ENCODE measurements at places on chromosomes 4 and X. TPM values are rescaled to one million over a fixed set of nuclear protein-coding genes. Genes with fewer than 3 reads are reported as not detected.

GRCh38 chrX:45781901-45782553 is 581.4 kb upstream of the DIPK2B start:
- peaks cover 9% of the 10 kb centered on the region for H3K36me3 ChIP-seq
- no peaks in the 10 kb centered on the region for H3K4me1 ChIP-seq
- no peak overlapping the region for H3K27ac ChIP-seq
- H3K4me3 ChIP-seq: no peak overlapping the region
- DNase-seq: no peak

GRCh38 chrX:13938829-13939530 is 90.7 kb downstream of the GEMIN8 start:
- no peak for DNase-seq
- H3K27ac ChIP-seq: peak overlapping the region; percentile 86
- H3K4me1 ChIP-seq: peaks cover 44% of the 10 kb centered on the region
- H3K36me3 ChIP-seq: peaks cover 7% of the 10 kb centered on the region
- peak overlapping the region; percentile 90 for H3K4me3 ChIP-seq

DNA sequence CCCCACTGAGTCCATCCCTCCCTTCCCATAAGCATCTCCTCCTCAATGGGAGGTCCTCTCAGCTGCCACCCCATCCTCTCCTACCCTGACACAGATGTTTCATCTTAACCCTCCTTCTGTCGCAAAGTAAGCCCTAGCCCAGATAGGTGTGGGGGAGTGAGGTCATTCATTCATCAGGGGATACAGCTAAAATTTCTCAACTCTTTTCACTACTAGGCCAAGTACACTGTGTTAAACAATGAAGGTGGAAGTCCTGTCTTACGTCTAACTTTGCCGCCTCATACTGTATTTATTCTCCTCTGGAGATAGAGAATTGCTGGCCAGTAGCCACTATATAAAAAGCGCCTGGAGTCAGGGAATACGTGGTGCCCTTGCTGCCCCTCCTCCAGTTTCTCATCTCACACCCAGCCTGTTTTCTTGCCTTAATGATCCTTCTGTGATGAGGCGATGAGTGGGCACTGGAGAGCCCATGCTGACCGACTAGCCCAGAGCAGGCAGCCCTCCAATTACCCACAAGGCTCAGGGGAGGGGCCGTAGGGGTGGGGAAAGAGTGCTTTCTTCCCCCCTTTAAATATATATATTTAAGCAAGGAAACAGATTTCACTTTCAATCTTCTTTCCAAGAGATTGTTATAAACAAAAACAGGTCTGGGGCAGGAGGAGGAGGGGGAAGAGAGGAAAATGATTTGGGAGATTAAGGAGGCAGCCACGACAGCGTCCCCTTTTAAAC is 149.5 kb downstream of the PJA1 start:
- H3K4me3 ChIP-seq: no peak overlapping the region
- no peaks in the 10 kb centered on the region for H3K27me3 ChIP-seq
- no peak overlapping the region for H3K27ac ChIP-seq
- no peaks in the 10 kb centered on the region for H3K4me1 ChIP-seq

DNA sequence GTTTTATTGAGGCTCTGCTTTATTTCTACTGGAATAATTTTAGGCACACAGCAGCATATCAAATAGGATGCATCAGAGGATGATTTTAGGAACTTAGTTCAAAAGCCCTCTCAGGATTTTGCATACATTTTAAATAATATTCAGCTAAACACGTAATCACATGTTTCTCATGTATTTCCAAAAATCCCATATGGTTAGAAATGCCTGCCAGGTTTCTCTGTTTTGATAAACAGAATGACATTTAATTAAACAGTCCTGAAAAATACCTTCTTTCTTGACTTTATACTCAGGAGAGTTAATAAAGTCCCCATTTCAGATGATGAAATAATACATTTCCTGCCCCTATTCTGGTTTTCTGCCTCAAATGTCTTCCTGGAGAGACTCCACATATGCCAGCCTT is 86.5 kb upstream of the AMELX start:
- no peaks in the 10 kb centered on the region for H3K4me1 ChIP-seq
- no peaks in the 10 kb centered on the region for H3K36me3 ChIP-seq
- H3K27me3 ChIP-seq: no peaks in the 10 kb centered on the region
- H3K27ac ChIP-seq: no peak overlapping the region
- DNase-seq: no peak

DNA sequence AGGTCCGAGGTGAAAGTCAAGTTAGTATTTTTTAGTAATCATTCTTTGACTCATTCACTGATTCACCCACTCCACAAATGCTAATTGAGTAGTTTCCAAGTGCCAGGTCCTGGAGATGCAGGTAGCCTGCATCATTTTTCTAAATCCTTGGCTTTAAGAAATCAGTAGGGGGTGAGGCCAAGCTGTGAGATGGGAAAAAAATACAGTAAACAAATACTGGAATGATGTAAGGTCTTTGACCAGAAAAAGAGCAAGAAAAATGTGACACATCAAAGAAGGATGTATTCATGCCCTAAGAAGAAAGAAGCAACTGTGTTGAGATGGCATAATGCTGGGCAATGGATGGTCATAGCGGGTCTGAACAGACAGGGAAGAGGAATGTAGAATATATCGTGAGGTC is 1386.6 kb downstream of the PCDH7 start:
- H3K4me1 ChIP-seq: no peaks in the 10 kb centered on the region
- H3K27me3 ChIP-seq: no peaks in the 10 kb centered on the region
- H3K27ac ChIP-seq: no peak overlapping the region

DNA sequence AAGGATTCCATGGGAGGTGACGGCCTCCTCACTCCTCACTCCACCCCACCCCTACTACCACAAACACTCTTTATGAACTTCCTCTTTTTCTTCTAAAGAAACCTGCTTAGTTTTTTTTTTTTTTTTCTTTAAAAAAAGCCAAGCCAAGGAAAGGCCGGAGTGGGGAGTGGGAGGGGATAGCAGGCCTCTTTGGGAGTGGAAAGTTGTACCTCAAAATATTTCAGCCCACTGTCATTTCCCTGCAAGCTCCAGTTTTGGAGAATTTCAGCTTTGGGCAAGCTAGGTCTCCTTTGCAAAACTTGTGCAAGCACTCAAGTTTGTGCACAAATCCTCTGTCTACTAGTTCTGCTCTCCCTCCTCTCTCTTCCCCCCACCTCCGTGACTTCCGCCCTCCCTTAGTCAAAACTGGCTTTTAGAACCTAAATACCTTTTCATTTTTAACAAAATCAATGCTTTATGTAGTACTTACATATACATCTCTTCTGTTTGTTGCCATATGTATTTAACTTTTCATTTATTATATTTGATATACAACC is 512 bp upstream of the ANTXR2 start:
- no peak for DNase-seq
- H3K36me3 ChIP-seq: peaks cover 2% of the 10 kb centered on the region
- H3K27ac ChIP-seq: peak overlapping the region; percentile 93

DNA sequence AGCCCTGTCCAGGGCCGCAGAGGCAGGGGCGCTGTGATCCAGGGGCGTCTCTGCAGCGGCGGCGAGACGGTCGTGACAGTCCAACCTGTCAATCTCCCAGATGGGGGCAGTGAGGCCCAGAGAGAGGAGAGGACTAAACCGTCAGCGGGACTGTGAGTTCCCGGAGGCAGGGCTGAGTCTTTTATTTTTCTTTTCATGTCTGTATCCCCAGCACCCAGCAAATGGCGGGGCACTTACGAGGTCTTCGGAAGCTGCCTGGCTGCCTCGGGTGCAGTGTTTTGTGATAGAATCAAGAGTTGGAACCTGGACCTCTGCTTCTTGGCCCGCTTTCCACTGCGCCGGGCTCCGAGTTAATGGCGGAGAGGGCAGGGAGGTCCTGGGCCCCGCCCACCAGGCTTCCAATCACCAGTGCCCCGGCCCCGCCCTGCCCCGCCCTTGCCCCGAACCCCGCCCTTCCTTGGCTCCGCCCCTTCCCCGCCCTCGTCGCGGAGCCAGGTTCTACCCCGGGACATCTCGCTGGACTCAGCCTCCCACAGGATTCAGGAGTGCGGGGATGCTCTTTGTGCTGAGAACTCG is 35.3 kb upstream of the GRPEL1 start:
- no peaks in the 10 kb centered on the region for H3K36me3 ChIP-seq
- H3K4me3 ChIP-seq: peak overlapping the region; percentile 88
- peak; percentile 67 for DNase-seq
- H3K4me1 ChIP-seq: peaks cover 13% of the 10 kb centered on the region

- no peaks in the 10 kb centered on the region for H3K27me3 ChIP-seq
- no peak overlapping the region for H3K4me3 ChIP-seq
- H3K36me3 ChIP-seq: no peaks in the 10 kb centered on the region
- no peak for DNase-seq
Measured at GRCh38 chr4:87657525-87657924, 7.4 kb downstream of the DMP1 start.

DNA sequence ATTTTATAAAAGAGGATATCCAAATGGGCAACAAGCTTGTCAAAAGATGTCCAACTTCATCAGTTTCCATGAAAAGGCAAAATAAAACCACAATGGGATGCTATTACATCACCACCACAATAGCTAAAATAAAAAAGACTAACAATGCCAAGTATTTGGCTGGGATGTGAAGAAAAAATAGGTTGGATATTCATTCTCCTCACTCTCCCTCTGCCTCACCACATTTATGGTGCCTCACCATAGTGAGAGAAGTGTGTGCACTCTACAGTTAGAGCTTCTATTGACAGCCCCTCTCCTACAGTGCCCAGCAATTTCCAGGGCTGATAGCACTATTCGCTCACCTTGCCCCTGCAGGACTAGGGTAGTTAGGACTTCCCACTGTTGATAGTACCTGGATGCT is 25.5 kb downstream of the VEGFC start:
- H3K4me1 ChIP-seq: no peaks in the 10 kb centered on the region
- H3K27me3 ChIP-seq: no peaks in the 10 kb centered on the region
- no peaks in the 10 kb centered on the region for H3K36me3 ChIP-seq
- no peak for DNase-seq

GRCh38 chrX:108165383-108166111 is 74.0 kb downstream of the ATG4A start:
- no peak overlapping the region for H3K27ac ChIP-seq
- no peak overlapping the region for H3K4me3 ChIP-seq
- H3K27me3 ChIP-seq: no peaks in the 10 kb centered on the region
- H3K4me1 ChIP-seq: no peaks in the 10 kb centered on the region
- H3K36me3 ChIP-seq: peaks cover 6% of the 10 kb centered on the region

DNA sequence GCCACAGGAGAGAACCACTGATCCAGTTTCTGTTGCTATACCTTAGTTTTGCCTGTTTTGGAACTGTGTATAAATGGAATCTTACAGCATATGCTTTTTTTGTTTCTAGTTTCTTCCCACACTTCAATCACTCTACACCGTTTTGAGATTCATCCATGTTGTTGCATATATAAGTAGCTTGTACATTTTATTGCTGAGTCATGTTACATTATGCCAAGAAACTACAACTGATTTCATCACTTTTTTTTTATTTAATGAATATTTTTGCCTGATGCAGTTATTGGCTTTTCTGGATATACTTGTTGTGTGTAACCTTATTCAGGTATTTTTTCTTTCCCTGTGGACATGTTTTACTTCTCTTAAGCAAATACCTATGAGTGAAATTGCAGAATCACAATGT is 1135.9 kb downstream of the RAPGEF2 start:
- DNase-seq: no peak
- no peaks in the 10 kb centered on the region for H3K27me3 ChIP-seq
- H3K4me1 ChIP-seq: no peaks in the 10 kb centered on the region
- peaks cover under 1% of the 10 kb centered on the region for H3K36me3 ChIP-seq
- no peak overlapping the region for H3K27ac ChIP-seq

GRCh38 chr4:61385256-61385655 is 185.1 kb downstream of the ADGRL3 start:
- DNase-seq: no peak
- H3K27me3 ChIP-seq: no peaks in the 10 kb centered on the region
- H3K36me3 ChIP-seq: peaks cover 4% of the 10 kb centered on the region
- no peak overlapping the region for H3K27ac ChIP-seq
- peaks cover 24% of the 10 kb centered on the region for H3K4me1 ChIP-seq

- no peak overlapping the region for H3K27ac ChIP-seq
- H3K4me3 ChIP-seq: no peak overlapping the region
- no peaks in the 10 kb centered on the region for H3K36me3 ChIP-seq
Measured at GRCh38 chr4:144902614-144903013, 195.4 kb downstream of the ANAPC10 start.

DNA sequence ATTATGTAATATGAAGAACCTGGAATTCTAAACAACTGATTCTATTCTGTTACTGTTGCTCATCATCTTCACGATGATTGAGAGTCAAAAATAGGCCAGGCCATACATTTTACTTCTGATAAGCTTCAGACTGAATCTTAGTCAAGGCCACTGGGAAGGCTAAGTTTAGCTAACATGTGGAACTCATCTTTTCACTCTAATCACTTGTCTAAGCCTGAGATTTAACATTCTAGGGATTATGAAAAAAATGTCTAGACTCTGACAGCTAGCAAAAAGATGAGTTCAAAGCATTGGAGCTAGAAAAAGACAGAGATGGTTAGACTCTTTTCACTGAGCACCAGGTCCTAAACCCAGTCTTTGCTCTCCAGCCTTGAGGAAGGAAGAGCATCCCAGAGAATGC is 656.2 kb upstream of the IGFBP7 start:
- H3K4me1 ChIP-seq: peaks cover 5% of the 10 kb centered on the region
- H3K36me3 ChIP-seq: peaks cover 5% of the 10 kb centered on the region
- no peaks in the 10 kb centered on the region for H3K27me3 ChIP-seq

GRCh38 chr4:144611850-144612249 is 34.1 kb upstream of the HHIP start:
- no peak overlapping the region for H3K27ac ChIP-seq
- H3K4me3 ChIP-seq: no peak overlapping the region
- H3K4me1 ChIP-seq: no peaks in the 10 kb centered on the region
- peak; percentile 2 for DNase-seq
- H3K27me3 ChIP-seq: no peaks in the 10 kb centered on the region

GRCh38 chr4:6580353-6580752 is 5.4 kb downstream of the MAN2B2 start:
- H3K36me3 ChIP-seq: peaks cover 27% of the 10 kb centered on the region
- H3K27ac ChIP-seq: no peak overlapping the region
- H3K27me3 ChIP-seq: no peaks in the 10 kb centered on the region

DNA sequence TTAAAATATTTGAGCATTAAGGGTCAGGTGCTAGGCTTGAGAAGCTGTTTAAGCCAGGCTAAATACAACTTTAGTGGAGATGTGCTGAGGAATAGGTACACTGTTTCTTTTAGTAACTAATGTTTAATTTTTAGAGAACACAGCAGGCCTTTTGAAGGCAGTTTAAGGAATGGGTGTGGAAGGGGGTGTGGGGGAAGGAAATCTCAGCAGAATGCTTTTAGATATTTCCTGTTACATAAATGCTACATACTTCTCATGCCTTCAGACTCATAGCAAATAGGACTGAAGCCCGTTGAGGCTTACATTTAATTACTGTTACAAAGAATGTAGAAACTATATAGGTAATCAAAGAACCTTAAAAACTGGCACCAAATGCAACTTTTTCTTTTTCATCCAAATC is 66.3 kb downstream of the WWC2 start:
- no peaks in the 10 kb centered on the region for H3K36me3 ChIP-seq
- DNase-seq: no peak
- H3K4me3 ChIP-seq: no peak overlapping the region
- no peaks in the 10 kb centered on the region for H3K27me3 ChIP-seq
- no peak overlapping the region for H3K27ac ChIP-seq
- peaks cover 6% of the 10 kb centered on the region for H3K4me1 ChIP-seq

GRCh38 chr4:52164116-52164515 is 113.0 kb downstream of the SPATA18 start:
- no peak overlapping the region for H3K27ac ChIP-seq
- H3K4me3 ChIP-seq: no peak overlapping the region
- H3K4me1 ChIP-seq: no peaks in the 10 kb centered on the region
- no peaks in the 10 kb centered on the region for H3K36me3 ChIP-seq

The TRMT10A gene
- total RNA-seq: 8.0 TPM

The TEX11 gene
- not detected for total RNA-seq

The SAGE1 gene
- not detected for total RNA-seq

The RBM46 gene
- not detected for total RNA-seq

The TEX13C gene
- total RNA-seq: not detected

The RNF175 gene
- 25.7 TPM for total RNA-seq

The ZFP92 gene
- total RNA-seq: 0.23 TPM

The RBMXL3 gene
- total RNA-seq: not detected

The GUCY1A1 gene
- total RNA-seq: 0.75 TPM

The HTT-AS gene
- total RNA-seq: not detected

The PCDH7 gene
- 8.0 TPM for total RNA-seq

Measured in neural crest cell (in vitro differentiated cells).